ENCODE measurements at places on chromosomes 11 and 22. TPM values are rescaled to one million over a fixed set of nuclear protein-coding genes. Genes with fewer than 3 reads are reported as not detected.
A peak's percentile ranks its signal among the peaks of the same experiment; 100 is the strongest.

DNA sequence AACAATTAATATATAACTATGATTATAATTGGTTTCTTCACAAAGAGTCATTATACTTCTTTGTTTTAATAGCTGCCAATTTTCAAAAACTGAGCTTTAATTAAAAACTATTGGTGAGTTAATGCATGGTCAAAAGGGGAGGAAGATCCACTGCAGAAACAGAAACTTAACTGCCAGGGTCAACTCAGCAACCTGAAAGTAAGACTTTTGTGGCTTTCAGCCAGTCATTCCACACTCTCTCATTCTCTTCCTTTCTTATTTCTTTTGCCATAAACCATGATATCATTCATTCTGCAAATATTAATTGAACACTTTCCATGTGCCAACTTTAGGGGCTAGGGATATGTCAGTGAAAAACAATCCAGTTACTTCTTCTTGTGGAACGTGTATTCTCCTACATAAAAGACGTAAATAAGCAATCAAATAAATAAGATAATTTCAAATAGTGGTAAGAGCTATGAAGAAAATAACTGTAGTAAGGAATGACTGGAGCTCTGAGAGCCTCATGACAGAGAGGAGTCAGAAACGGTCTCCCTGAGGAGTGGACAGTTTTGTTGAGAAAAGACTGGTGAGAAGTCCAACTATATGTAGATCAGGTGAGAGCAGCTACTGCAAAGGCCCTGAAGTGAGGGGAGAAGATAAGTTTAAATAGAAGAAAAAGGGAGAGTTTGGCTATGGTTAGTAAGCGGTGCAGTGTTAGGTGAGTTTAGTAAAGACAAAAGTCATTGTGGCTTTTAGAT is 130.5 kb downstream of the GRIA4 start:
- H3K4me1 ChIP-seq, result no peaks in the 10 kb centered on the region
- H3K27me3 ChIP-seq, result no peaks in the 10 kb centered on the region
- H3K36me3 ChIP-seq, result no peaks in the 10 kb centered on the region
- no peak overlapping the region for H3K27ac ChIP-seq

- H3K4me1 ChIP-seq, result no peaks in the 10 kb centered on the region
- no peak overlapping the region for H3K4me3 ChIP-seq
- DNase-seq, result no peak
- H3K27ac ChIP-seq, result no peak overlapping the region
- H3K36me3 ChIP-seq, result no peaks in the 10 kb centered on the region
Observed at GRCh38 chr11:84857746-84858145, 769.4 kb downstream of the DLG2 start.

DNA sequence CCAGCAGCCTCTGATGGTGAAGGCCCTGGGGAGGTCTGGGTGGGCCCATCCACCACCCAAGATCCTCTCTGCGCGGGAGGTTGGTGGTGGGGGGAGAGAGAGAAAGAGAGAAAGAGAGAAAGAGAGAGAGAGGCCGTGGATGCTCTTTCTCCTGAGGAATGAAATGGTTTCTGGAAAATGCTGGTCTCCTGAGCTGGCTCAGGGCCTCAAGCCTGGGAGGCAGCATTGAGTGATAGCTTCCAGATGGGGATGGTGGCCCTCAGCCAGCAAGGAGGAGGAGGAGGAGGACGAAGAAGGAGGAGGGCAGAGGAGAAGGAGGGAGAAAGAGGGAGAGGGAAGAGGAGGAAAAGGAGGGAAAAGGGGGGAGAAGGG is 4.6 kb downstream of the TSPAN32 start:
- no peak for DNase-seq
- peak overlapping the region; percentile 22 for H3K4me3 ChIP-seq
- H3K27ac ChIP-seq, result peak overlapping the region; percentile 89
- no peaks in the 10 kb centered on the region for H3K27me3 ChIP-seq

- no peaks in the 10 kb centered on the region for H3K27me3 ChIP-seq
- no peaks in the 10 kb centered on the region for H3K4me1 ChIP-seq
- H3K27ac ChIP-seq, result no peak overlapping the region
- no peak overlapping the region for H3K4me3 ChIP-seq
- DNase-seq, result peak; percentile 85
Observed at GRCh38 chr22:22616636-22617035, 27.8 kb upstream of the GGTLC2 start.

DNA sequence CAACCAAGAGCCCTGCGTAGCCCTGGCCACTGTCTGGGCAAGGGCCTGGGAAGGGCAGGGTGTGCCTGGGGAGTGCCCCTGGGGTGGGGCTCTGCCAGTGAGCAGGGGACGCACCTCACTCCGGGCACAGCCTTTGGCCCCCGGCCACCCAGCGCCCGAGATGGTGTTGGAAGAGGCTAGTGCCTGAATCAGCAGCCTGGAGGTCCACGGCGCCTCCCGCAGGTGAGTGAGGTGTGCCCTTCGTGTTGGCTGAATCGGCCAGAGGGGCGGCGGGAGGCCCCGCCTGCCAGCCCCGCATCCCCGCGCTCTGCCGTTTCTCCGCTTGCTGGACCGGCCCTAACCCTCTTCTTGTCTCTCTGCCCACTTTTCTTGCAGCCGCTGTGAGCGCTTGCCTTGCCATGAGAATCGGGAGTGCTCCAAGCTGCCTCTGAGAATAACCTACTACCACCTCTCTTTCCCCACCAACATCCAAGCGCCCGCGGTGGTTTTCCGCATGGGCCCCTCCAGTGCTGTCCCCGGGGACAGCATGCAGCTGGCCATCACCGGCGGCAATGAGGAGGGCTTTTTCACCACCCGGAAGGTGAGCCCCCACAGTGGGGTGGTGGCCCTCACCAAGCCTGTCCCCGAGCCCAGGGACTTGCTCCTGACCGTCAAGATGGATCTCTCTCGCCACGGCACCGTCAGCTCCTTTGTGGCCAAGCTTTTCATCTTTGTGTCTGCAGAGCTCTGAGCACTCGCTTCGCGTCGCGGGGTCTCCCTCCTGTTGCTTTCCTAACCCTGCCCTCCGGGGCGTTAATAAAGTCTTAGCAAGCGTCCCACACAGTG is 60.1 kb downstream of the FBLN1 start:
- DNase-seq, result no peak
- H3K27ac ChIP-seq, result no peak overlapping the region
- no peaks in the 10 kb centered on the region for H3K27me3 ChIP-seq
- H3K36me3 ChIP-seq, result no peaks in the 10 kb centered on the region
- no peak overlapping the region for H3K4me3 ChIP-seq

GRCh38 chr22:27987557-27987956 is 68.5 kb upstream of the PITPNB start:
- H3K4me3 ChIP-seq, result no peak overlapping the region
- peaks cover 24% of the 10 kb centered on the region for H3K36me3 ChIP-seq
- DNase-seq, result no peak
- peaks cover 17% of the 10 kb centered on the region for H3K4me1 ChIP-seq
- no peak overlapping the region for H3K27ac ChIP-seq

DNA sequence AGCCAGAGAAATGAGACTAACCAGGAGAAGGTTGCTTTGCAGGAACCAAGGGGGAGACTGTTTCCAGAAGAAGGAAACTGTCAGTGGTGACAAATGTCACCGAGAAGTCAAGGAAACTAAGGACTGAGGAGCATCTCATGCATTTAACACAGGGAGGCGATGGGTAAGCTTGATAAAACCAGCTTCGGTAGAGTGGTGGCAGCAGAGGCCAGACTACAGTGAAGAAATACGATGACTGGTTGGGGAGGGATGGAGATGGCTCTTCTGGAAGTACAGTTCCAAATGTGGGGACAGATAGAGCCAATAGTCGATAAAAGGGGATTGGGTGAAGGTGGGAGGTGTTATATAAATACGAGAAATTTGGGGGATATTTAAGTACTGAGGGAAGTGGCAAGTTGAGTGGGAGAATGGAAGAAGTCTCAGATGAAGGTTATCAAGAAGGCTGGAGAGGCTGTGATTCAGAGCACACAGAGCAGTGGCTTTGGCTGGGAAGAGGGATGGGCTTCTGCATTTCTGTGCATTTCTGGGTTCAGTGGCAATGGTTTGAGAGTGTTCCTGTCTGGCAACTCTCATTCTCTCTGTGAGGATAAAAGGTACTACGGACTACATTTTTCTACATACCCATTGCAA is 29.2 kb downstream of the SC5D start:
- H3K4me3 ChIP-seq, result no peak overlapping the region
- H3K27me3 ChIP-seq, result no peaks in the 10 kb centered on the region
- H3K27ac ChIP-seq, result no peak overlapping the region
- H3K36me3 ChIP-seq, result no peaks in the 10 kb centered on the region

GRCh38 chr22:45552017-45552411 is 49.3 kb downstream of the FBLN1 start:
- peaks cover 4% of the 10 kb centered on the region for H3K36me3 ChIP-seq
- no peak for DNase-seq
- peak overlapping the region; percentile 88 for H3K27ac ChIP-seq
- H3K27me3 ChIP-seq, result peaks cover 3% of the 10 kb centered on the region
- peaks cover 71% of the 10 kb centered on the region for H3K4me1 ChIP-seq

DNA sequence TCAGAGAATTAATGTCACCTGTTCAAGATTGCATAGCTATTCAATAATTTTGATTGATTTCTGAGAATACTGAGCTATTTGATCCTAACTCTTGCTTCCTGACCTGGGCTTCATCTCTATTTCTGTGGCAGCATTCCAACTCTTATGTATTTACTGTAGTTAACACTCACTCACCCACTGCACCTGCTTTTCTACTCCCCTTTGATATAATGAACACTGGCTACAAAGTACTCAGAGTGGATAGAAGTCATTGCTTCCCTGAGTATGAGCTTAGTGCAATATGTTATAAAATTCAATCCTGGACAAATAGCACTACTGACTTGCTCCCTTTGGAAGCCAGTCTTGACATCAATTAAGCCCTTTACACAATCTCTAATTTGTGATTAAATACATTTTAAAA is 117.2 kb downstream of the APIP start:
- no peak overlapping the region for H3K4me3 ChIP-seq
- H3K27ac ChIP-seq, result no peak overlapping the region
- no peaks in the 10 kb centered on the region for H3K36me3 ChIP-seq
- no peaks in the 10 kb centered on the region for H3K4me1 ChIP-seq
- no peak for DNase-seq

GRCh38 chr11:49208006-49208721 is at the start of gene FOLH1:
Gene FOLH1, minus strand, starts transcription at chr11:49208602. Its CDS starts 193 bp downstream, at chr11:49208409.
- DNase-seq, result no peak
- H3K36me3 ChIP-seq, result no peaks in the 10 kb centered on the region
- H3K4me3 ChIP-seq, result peak within 1 kb of the TSS; percentile 58
- H3K27me3 ChIP-seq, result no peaks in the 10 kb centered on the region
- H3K4me1 ChIP-seq, result peaks cover 6% of the 10 kb centered on the region
- H3K27ac ChIP-seq, result no peak within 1 kb of the TSS

- DNase-seq, result peak; percentile 97
- H3K27me3 ChIP-seq, result no peaks in the 10 kb centered on the region
- peaks cover 78% of the 10 kb centered on the region for H3K4me1 ChIP-seq
- peak overlapping the region; percentile 31 for H3K4me3 ChIP-seq
Observed at GRCh38 chr11:126415128-126415527, 59.6 kb downstream of the ST3GAL4 start.

- H3K27me3 ChIP-seq, result no peaks in the 10 kb centered on the region
- peak overlapping the region; percentile 63 for H3K4me3 ChIP-seq
- peaks cover 17% of the 10 kb centered on the region for H3K4me1 ChIP-seq
- H3K36me3 ChIP-seq, result no peaks in the 10 kb centered on the region
- peak; percentile 92 for DNase-seq
Observed at GRCh38 chr11:1336836-1337646, 27.6 kb upstream of the TOLLIP start.

- peak overlapping the region; percentile 83 for H3K27ac ChIP-seq
- no peak for DNase-seq
- peak overlapping the region; percentile 61 for H3K4me3 ChIP-seq
- H3K27me3 ChIP-seq, result peaks cover 9% of the 10 kb centered on the region
- peaks cover 40% of the 10 kb centered on the region for H3K36me3 ChIP-seq
- H3K4me1 ChIP-seq, result peaks cover 42% of the 10 kb centered on the region
Observed at GRCh38 chr11:76665921-76666351, 4.6 kb downstream of the LRRC32 start.

Gene PATE2
- total RNA-seq, result not detected

Gene OR10D3
- not detected for total RNA-seq

Gene ELFN2
- total RNA-seq, result 0.17 TPM

Gene CRYBB2
- total RNA-seq, result 0.40 TPM
